Astrocyte of the spinal cord (primary cell): ENCODE measurements at places on chromosomes 6 and 20.
A peak's percentile ranks its signal among the peaks of the same experiment; 100 is the strongest.

DNA sequence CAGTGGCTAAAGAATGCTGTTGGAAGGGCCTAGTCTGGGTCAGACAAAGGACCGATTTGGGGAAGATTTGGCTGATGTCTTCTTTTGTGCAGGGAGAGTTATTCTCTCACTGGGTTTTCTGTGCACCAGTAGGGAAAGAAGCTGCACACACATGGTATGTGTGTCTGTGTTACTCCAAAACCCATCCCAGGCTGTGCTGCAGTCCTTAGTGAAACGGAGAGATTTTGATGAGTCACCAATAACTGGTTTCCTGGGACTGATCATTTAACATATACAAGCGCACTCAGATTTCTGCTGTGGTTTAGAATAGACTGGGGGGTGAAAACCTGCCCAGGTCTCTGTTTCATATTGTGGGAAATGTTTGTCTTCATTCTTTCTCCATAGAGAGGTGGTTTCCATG lies 1049.8 kb downstream of the KIF16B start:
- no peak for DNase-seq

DNA sequence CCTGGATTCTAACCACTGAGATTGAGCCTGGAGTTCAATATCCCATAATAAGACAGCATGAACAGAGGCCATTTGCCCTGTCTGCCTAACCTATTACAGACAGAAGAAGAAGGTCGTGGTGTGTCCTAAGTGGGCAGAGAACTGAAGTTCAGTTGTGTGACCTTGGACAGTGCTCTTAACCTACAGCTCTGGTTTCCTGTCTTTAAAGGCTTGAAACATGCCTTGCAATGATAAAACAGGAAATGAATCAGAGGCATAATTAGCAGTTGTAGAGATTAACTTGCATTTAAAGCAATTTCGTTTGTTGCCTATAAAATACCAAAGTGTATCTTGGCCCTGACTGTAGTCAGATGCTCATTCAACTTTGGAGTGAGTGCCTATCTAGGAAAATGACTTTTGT lies 507.2 kb upstream of the CHD6 start:
- DNase-seq: no peak

DNA sequence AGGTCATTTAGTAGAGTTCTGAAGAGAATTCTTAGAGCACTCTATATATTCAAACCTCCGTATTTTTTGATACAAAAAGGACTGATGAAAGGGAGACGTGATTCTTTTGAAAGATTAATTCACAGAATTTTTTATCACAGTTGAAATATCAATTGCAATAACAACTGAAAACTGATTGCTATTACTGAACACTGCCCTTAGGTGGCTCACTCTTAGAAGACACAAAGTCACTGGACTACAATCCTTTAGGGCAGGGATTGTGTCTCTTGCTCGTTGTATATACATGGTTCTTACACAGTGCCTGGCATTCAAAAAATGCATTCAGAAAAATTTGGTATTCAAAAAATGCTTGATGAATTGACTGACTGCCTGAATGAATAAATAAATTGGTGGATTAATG lies 17.1 kb upstream of the CALHM6 start:
- DNase-seq: peak; percentile 42

DNA sequence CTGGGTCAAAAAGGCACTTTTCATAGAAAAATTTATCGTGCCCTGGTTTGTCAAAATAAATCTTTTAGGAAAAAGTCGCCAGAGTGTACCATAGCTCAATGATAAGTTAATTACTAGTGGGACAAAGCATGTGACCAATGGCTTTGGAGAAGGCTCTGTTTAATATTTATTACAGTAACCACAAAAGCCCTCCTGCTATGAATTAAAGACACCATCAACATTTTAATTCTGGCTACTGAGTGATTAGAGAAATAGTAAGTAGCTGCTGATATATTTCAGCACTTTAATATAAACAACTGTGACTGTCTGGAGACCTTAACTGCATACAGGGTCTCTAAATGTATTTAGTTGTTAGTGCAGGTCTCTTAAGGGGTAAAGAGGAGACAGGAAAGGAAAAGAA lies 38.3 kb downstream of the KIF13A start:
- no peak for DNase-seq

- no peak for DNase-seq
Observed at GRCh38 chr6:167276772-167277533, 14.2 kb upstream of the UNC93A start.

DNA sequence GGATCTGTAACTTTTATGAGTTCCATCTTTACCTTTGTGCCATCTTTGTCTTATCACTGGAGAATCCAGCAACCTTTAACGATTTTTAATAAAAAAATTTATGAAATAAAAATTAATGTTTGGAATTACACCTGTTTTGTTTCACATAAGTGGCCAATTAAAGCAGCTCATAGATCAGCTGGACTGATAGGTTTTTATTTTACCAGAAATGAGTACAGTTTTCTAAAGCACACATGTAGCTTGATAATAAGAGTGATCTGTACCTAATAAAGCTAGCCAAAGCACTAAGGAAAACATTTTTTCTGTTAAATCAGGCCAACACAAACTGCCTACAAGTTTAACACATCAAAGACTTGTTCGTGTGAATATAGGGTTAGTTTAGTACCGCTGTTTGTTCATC lies 500.1 kb downstream of the CDKAL1 start:
- DNase-seq: no peak

GRCh38 chr20:34396408-34396807 lies 33.3 kb downstream of the ITCH start:
- no peak for DNase-seq

DNA sequence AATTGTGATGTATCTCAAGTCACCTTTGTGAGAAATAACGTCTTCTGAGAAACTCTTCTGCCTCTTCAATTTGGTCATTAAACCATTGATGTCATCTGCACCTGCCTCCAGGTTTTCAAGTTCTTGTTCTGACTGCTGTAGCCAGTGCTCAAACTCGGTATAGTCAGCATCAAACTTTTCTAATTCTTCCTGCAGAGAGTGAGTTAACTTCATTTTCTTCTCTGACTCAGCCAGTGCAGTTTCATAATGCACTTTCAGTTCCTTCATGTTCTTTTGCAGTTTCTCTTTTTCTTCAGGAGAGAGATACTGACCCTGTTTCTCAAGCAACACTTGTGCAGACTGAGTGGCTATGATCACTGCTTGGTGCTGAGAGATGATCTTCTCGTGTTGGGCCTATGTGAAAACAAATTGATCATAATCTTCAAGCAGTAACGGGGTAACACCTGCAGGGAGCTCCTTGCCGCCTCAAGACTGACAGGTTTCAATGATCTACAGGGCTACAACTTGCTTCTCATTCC lies 48.8 kb downstream of the DST start:
- DNase-seq: no peak

DNA sequence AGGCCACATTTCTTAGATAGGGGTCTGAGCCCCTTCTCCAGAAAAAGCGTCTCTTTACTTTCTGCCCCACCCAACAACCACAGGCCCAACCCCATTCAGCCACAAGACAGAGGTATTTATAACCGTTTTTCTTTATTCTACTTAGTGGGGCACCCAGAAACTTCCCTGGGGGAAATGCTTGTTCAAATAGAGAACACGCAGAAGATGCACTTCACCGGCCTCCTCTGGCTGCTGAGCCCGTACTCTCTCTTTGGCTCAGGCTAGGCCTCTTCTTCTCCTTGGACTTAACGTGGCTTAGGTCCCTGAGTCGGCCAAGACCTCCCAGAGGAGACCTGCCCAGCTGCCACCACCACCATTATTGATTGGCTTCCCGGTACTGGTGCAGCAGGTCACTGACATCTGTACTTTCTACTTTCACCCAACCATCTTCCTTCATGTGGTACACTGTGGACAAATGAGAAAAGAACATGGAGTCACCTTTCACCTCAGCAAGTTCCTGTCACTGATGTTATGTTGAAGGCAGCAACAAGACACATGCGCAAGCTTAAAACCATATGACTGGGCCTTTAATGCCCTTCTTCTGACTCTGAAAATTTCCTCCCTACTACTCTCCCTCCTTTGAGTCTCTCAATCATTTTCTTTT lies 2.2 kb upstream of the TAP2 start:
- no peak for DNase-seq

GRCh38 chr20:42906120-42906519 lies 283.6 kb downstream of the PTPRT start:
- no peak for DNase-seq

DNA sequence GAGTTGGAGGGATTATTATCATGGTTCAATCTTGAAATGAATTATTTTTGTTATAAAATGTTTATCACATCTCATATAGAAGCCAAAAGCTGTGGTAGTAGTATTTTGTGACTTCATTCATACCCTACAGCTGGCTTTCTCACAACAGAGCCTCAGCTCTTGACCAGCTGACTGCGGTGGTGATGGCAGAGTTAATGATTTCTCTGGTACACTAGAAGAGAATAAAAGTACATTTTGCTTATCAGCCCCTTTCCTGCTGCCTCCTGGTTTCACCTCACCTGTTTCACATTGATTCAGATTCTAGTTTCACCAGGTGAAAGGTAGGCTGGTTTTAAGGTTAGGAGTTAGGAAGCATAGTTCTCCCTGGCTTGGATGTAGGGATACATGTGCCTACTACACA lies 55.7 kb downstream of the AFG1L start:
- no peak for DNase-seq

GRCh38 chr20:59776626-59777330 lies 156.7 kb downstream of the SYCP2 start:
- DNase-seq: no peak

- DNase-seq: peak; percentile 75
Observed at GRCh38 chr6:134060491-134061106, 8.2 kb upstream of the SLC2A12 start.

DNA sequence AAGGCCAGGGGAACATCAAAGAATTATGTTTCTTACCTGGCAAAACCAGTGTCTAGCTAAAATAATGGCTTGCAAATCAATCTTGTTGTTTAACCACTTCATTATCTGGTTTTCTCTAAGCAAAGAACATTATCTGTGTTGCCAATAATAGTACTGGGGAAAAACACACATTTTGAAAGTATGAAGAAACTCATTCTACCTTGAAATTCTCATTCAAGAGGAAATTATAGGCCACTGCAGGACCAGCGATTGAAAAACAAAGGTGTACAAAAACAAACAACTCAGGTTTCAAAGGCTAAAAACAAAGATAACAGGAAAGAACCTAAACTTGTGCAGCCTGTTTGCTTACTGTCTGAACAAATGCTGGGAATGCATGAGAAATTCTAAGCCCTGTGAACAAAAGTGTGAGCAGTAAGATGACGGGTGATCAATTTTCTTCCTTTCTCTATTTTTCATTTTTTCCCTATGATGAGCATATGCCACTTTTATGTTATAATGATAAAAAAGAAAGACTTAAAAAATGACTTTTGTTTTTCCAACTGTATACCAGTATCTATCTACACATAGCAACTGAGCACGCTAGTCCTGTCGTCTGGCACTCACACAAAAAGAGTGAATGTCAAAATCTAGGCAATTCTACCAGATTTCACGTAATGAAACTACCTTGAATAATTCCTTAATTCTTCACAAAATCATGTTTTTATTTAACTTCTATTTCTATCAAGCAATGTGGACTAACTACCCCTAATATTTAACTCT lies 117.9 kb downstream of the SGK1 start:
- DNase-seq: no peak

DNA sequence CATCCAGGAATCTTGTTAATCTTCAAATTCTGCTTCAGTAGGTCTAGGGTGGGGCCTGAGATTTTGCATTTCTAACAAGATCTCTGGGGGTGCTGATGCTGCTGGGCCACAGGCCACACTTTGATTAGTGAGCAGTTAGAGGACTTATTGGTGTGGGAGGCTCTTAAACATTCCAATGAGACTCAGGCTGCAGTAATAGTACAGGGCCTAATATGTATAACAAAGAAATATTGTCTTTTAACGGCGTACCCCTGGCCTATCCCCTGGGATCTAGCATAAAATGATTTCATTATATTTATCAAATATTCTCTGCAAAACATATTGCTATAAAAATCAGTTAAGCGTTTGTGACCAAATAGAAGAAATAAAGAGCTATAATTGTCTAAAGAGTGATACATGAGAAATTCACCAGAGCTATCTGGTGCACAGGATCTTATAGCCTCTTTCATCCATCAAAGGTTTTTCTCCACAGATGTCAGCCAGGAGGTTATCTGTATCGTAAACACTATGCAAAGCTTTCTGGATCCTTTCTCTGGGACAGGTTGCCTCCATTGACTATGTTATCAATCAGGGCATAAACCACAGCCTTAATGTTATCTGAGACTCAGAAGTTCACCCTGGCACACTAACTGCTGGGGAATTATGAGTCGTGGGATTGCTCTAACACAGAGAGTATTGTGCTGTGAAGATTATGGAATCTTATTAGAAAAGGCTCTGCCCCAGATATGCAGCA lies 488.5 kb upstream of the MAP3K7 start:
- no peak for DNase-seq

- no peak for DNase-seq
Observed at GRCh38 chr20:59743767-59744485, 139.6 kb downstream of the PHACTR3 start.

- DNase-seq: no peak
Observed at GRCh38 chr6:135163440-135163738, 17.7 kb upstream of the MYB start.

DNA sequence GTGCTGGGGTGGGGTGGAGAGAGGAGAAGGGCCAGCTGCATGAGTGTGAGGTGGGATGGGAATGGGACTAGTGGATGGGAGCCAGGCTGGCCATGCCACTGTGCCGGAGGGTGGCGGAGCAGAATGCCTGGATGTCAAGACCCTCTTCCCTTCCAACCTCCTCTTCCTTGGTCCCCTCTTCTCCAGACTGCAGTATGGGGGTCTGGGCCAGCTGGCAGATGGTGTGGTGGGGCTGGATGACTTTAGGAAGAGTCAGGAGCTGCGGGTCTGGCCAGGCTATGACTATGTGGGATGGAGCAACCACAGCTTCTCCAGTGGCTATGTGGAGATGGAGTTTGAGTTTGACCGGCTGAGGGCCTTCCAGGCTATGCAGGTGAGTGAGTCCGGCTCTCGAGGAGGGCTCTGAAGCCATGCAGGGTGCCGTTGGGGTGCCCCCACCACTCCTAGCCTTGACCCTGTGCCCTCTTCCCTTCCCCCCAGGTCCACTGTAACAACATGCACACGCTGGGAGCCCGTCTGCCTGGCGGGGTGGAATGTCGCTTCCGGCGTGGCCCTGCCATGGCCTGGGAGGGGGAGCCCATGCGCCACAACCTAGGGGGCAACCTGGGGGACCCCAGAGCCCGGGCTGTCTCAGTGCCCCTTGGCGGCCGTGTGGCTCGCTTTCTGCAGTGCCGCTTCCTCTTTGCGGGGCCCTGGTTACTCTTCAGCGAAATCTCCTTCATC lies 7.7 kb downstream of the DDR1 start:
- DNase-seq: no peak

GRCh38 chr20:7806831-7807230 lies 133.4 kb downstream of the HAO1 start:
- no peak for DNase-seq
